GM12878 (cell line): ENCODE measurements at places on chromosomes 13 and 19. TPM values are rescaled to one million over a fixed set of nuclear protein-coding genes. Genes with fewer than 3 reads are reported as not detected.

GRCh38 chr13:112261924-112262323 lies 114.2 kb upstream of the SPACA7 start:
- H3K4me1 ChIP-seq, result no peaks in the 10 kb centered on the region
- H3K27ac ChIP-seq, result no peak overlapping the region
- H3K4me3 ChIP-seq, result no peak overlapping the region
- DNase-seq, result no peak
- no peaks in the 10 kb centered on the region for H3K27me3 ChIP-seq

- H3K27ac ChIP-seq, result no peak overlapping the region
- H3K27me3 ChIP-seq, result no peaks in the 10 kb centered on the region; the same call in 1 of the 2 replicates
- H3K4me1 ChIP-seq, result no peaks in the 10 kb centered on the region
- H3K4me3 ChIP-seq, result no peak overlapping the region
Observed at GRCh38 chr13:40127476-40127875, 472.0 kb downstream of the COG6 start.

DNA sequence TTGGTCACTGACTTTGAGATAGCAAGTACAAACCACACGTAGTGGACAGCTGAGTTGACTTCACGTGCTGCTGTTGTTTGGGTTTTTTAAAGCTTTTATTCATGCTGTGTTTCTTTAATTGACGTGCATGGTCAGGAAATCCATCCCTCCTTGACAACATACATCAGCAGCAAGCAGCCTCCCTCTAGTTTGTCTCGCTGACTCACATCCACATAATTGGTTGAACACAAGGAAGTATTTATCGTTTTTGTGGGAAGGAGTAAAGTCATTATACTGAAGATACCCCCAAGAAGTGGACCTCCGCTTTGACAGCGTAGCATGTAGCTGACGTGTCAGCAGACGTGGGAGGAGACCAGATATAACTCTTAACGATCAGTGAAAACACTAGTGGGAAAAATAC lies 355.8 kb downstream of the MYO16 start:
- H3K27me3 ChIP-seq, result no peaks in the 10 kb centered on the region
- no peak overlapping the region for H3K27ac ChIP-seq
- no peak overlapping the region for H3K4me3 ChIP-seq

SERP2 gene
- not detected in 2 replicates for total RNA-seq

DNA sequence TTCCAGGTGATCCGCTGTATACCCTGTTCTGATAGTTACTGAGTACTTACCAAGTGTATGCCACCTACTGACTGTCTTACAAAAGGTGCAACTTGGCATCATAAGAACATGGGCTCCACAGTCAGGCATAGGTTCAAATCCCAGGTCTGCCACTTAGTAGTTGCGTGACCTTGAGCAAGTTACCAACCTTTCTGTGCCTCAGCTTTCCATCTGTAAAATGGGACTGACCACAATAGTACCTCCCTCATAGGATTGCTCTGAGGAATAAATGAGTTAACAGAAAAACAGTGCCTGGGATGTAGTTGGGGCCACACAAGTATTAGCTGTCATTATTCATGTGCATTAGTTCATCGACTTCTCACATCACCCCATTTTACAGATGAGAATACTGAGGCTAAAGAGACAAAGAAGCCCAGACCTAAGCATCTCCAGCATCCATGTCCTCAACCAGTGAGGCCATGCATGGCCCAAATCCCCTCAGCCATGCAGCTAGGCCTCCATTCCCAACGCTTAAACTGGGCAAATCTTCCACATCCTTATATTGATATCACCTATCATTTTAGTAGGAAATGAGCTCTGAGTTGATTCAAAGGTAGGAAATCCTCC lies 51.3 kb upstream of the UBE2L5 start:
- H3K4me3 ChIP-seq, result no peak overlapping the region
- no peaks in the 10 kb centered on the region for H3K27me3 ChIP-seq
- peaks cover 55% of the 10 kb centered on the region for H3K4me1 ChIP-seq
- no peak for DNase-seq
- peaks cover 3% of the 10 kb centered on the region; the same call in 1 of the 2 replicates for H3K36me3 ChIP-seq
- H3K27ac ChIP-seq, result peak overlapping the region; percentile 73

ELAVL3 gene
- not detected in 2 replicates for total RNA-seq

- no peak for DNase-seq
- H3K27ac ChIP-seq, result no peak overlapping the region
- no peaks in the 10 kb centered on the region for H3K27me3 ChIP-seq
- H3K36me3 ChIP-seq, result peaks cover 19% of the 10 kb centered on the region
Observed at GRCh38 chr19:18991468-18991867, 41.8 kb downstream of the SUGP2 start.

DNA sequence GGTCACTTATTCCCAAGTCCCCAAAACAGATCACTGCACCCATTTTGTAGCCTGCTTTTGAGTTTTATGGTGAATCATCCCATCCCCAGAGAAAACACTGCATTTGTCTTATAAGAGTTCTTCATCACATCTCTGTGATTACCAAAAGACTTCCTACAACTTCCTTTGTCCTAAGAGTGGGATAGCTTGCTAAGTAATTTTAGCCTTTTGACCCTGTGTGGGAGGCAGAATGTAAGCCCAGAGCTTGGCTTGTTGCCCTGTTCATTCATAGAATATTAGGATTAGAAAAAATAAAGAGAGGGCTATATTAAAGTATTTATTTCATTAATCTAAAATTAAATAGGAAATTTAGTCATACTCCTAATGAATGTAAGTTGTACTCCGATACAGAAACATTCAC lies 213.3 kb downstream of the MZT1 start:
- H3K27ac ChIP-seq, result no peak overlapping the region
- no peaks in the 10 kb centered on the region; the same call in 1 of the 2 replicates for H3K27me3 ChIP-seq
- no peaks in the 10 kb centered on the region for H3K4me1 ChIP-seq
- no peak overlapping the region for H3K4me3 ChIP-seq

GIPC1 gene
- total RNA-seq, result 19.9 and 21.2 TPM in 2 replicates

CCDC70 gene
- total RNA-seq, result not detected in 2 replicates

DNA sequence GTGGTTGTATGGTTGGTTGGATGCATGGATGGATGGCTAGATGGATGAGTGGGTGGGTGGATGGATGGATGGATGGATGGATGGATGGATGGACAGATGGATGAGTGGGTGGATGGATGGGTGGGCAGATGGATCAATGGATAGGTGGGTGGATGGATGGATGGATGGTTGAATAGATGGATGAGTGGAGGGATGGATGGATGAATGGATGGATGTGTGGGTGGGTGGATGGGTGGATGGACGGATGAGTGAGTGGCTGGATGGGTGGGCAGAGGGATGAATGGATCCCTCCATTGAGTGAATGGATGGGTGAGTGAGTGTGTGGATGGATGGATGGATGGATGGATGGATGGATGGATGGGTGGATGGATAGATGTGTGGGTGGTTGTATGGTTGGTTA lies 9.0 kb upstream of the NMRK2 start:
- H3K36me3 ChIP-seq, result no peaks in the 10 kb centered on the region
- no peaks in the 10 kb centered on the region for H3K27me3 ChIP-seq
- DNase-seq, result no peak
- H3K4me1 ChIP-seq, result no peaks in the 10 kb centered on the region

GRCh38 chr19:38473201-38473600 lies 39.7 kb downstream of the RYR1 start:
- DNase-seq, result no peak
- no peaks in the 10 kb centered on the region for H3K27me3 ChIP-seq
- no peak overlapping the region for H3K4me3 ChIP-seq
- no peaks in the 10 kb centered on the region for H3K36me3 ChIP-seq

ASF1B gene
- 95.3 and 95.6 TPM in 2 replicates for total RNA-seq
